Cerebellum (tissue), 4 donors: ENCODE measurements at places on chromosomes 5 and 9. TPM values are rescaled to one million over a fixed set of nuclear protein-coding genes. Genes with fewer than 3 reads are reported as not detected.

Gene PDLIM4
- 4.5 TPM for total RNA-seq

Gene IL5
- total RNA-seq, result not detected

Gene BARX1
- not detected for total RNA-seq

Gene HSPB3
- total RNA-seq, result not detected

Gene KIF24
- 5.9 TPM for total RNA-seq

Gene IFNA13
- total RNA-seq, result not detected

Gene VPS13A
- 91.8 TPM for total RNA-seq

Gene RASEF
- 0.73 TPM for total RNA-seq

Gene FAM169A
- total RNA-seq, result 60.1 TPM

Gene HAPLN1
- total RNA-seq, result 4.4 TPM

Gene LHX3
- not detected for total RNA-seq

Gene FYB1
- total RNA-seq, result 1.9 TPM

Gene DMRT3
- total RNA-seq, result not detected

Gene DAPK1
- total RNA-seq, result 71.8 TPM

Gene PCDHB3
- total RNA-seq, result 19.7 TPM

Gene SPRY4
- 13.5 TPM for total RNA-seq

Gene ARID3C
- total RNA-seq, result 0.45 TPM

Gene WDR38
- 0.27 TPM for total RNA-seq

Gene SPAAR
- total RNA-seq, result 1.1 TPM

Gene COL15A1
- 23.2 TPM for total RNA-seq

Gene GPRIN1
- 38.9 TPM for total RNA-seq

Gene CHSY3
- total RNA-seq, result 6.0 TPM

Gene SPEF2
- 31.2 TPM for total RNA-seq

Gene PCDHGA3
- total RNA-seq, result 11.8 TPM

Gene DND1
- 0.73 TPM for total RNA-seq

Gene IRX1
- 25.4 TPM for total RNA-seq

Gene COL23A1
- 4.5 TPM for total RNA-seq

Gene PRUNE2
- 25.2 TPM for total RNA-seq

Gene ECM2
- total RNA-seq, result 10.1 TPM

Gene BAAT
- not detected for total RNA-seq
